ENCODE measurements at places on chromosomes 4 and X.

GRCh38 chrX:146887020-146887419 lies 72.5 kb upstream of the CXorf51A start:
- no peak for DNase-seq

DNA sequence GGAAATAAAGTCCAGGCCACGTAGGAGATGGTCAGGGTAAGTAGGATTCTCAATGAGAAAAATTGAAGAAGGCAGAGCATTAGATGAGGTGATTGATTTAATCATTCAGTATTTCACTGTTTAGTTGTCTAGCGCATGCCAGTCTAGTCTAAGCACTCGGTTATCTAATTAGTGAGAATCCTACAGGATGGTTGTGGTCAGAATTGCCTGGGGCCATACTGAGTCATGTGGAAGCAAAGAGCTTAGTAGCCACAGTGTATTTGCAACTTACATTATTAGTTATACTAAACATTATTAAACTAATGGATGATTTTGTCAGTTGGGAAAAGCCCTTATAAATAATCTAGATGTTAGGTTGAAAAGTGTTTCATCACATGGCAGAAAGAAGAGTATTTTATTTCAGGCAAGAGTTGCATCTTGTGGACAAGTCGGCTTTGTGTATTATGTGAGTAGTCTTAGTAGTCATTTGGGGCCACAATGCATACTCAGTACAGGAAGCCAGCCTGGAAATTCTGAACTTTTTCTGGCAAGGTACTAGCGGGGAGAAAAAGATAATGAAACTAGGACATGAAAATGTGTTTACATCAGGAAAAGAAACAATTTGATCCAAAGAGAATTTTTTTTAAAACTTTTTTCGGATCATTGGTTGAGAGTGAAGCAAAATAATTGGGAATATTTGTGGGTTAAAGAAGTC lies 31.9 kb downstream of the CPEB2 start:
- no peak for DNase-seq

DNA sequence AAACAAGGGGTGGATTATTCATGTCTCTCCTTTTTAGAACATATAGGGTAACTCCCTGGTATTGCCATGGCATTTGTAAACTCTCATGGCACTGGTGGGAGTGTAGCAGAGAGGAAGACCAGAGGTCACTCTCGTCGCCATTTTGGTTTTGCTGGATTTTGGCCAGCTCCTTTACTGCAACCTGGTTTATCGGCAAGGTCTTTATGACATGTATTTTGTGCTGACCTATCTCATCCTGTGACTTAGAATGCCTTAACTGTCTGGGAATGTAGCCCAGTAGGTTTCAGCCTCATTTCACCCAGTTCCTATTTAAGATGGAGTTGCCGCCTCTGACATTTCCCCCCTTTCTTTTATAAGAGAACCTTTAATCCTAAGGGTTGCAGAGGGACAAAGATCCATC lies 45.8 kb downstream of the MGST2 start:
- DNase-seq, result no peak

- no peak for DNase-seq
Observed at GRCh38 chr4:120472447-120473131, 405.9 kb upstream of the MAD2L1 start.

DNA sequence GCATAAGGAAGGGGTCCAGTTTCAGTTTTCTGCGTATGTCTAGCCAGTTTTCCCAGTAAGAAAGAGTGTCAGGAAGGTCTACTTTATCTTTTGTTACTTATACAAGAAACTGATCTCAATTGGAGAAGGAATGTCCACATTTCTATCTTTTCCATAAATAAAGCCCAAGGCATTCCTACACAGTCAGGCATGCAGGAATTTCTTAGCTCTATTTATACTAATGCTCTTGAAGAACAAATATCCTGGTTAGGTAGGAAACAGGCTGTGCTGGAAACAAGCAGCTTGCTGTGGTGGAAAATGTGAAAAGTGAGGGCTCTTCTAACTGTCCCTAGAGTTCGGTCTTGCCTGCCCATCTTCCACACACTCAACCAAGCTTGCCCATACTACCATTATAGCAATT lies 37.9 kb upstream of the PITX2 start:
- DNase-seq, result no peak

DNA sequence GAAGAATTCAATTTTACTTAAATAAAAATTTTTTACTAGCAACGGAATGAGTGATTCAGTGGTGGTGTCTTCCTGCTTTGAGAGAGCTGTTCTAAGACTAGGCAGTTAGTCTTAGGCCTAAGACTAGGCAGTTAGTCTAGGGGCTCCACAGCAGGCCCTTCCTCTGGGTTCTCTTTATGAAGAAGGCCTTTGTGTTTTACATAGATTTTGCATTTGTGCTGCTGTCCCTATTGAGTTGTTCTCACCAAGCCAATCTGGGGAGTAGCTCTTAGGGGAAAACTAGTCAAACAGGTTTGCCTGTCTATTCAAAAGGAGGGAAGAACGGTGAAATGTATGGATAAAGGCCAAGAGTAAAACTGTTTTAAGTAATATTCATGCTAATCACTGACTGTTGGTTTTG lies 7.6 kb downstream of the UGT8 start:
- no peak for DNase-seq

DNA sequence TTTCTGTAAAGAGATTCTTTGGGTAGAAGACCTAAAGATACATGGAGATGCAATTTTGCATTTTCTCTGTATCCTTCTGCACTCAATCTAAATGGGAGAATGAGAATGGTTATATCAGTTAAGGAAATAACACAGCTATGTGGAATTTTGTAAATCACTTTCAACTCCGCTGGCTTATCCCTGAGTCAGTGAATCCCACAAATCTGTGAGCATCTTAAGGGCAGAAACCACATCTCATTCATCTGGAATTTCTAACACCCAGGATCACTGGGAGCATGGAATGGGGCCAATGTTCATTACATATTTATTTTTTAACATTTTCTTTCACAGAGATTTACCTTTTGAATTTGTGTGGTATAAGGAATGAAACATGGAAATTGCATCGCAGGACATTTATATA lies 167.8 kb downstream of the CFAP47 start:
- DNase-seq, result no peak

- DNase-seq, result no peak
Observed at GRCh38 chr4:177131736-177132135, 177.9 kb upstream of the NEIL3 start.

GRCh38 chr4:20287246-20287645 lies 35.5 kb downstream of the SLIT2 start:
- no peak for DNase-seq

GRCh38 chr4:119189638-119190037 lies 22.9 kb upstream of the USP53 start:
- DNase-seq, result no peak

DNA sequence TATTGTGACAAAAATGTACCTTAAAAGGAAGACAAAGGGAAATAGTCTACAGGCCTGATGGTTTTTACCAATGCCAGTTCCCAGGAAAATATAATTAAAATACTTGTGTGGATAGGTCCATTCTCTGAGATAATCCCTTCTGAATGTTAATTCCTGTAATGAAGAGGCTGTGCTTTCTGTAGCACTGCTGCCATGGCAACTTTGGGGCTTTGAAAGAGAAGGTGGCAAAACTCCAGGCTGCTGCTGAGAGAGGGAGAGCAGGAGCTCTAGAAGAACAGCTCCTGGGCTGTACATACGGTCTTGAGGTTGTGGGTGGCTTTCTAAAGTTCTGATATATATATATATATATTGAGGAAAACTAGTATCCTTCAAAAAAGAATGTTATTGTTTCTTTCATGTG lies 125.4 kb downstream of the PDLIM5 start:
- no peak for DNase-seq

- DNase-seq, result no peak
Observed at GRCh38 chr4:156775813-156776212, 195.8 kb downstream of the PDGFC start.

GRCh38 chr4:183977707-183978106 lies 72.6 kb downstream of the STOX2 start:
- no peak for DNase-seq

GRCh38 chr4:144699565-144699964 lies 53.6 kb downstream of the HHIP start:
- no peak for DNase-seq

GRCh38 chr4:73684097-73684496 lies 56.3 kb upstream of the CXCL8 start:
- no peak for DNase-seq

GRCh38 chrX:144801786-144802185 lies 445.5 kb upstream of the SPANXN1 start:
- DNase-seq, result no peak

DNA sequence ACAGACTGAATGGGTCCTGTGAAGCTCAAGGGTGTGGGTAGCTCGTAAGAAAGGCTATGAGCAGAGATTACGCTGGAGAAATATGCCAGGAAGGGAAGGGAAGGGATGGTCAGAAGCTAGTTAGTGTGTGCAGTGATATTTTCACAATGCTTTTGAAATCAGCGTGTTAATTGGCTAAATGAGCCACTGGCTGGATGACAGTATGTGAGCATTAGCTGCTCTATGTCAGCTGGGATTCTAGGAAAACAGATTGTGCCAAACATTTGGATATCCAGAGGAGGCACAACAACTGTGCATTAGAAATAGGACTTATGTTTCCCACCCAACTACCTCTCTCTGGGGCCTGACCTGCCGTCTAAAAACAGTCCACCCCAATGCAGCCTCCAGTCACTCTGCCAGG lies 168.5 kb downstream of the DHRSX start:
- DNase-seq, result no peak

- no peak for DNase-seq
Observed at GRCh38 chr4:5874811-5875449, 18.0 kb downstream of the CRMP1 start.

- DNase-seq, result no peak
Observed at GRCh38 chrX:17409566-17410290, 34.7 kb downstream of the NHS start.

- no peak for DNase-seq
Observed at GRCh38 chr4:87985097-87985886, 9.8 kb downstream of the SPP1 start.

Data from stimulated activated CD8-positive, alpha-beta memory T cell treated with anti-CD3 and anti-CD28 coated beads, Interleukin-4, amount 100 ng/mL, for 4 hours (primary cell).